ENCODE measurements at places on chromosomes 6 and 20.
A peak's percentile ranks its signal among the peaks of the same experiment; 100 is the strongest.

- DNase-seq: peak; percentile 29
These were observed 657 bp downstream of the RALY start for GRCh38 chr20:33994222-33994913.

GRCh38 chr20:750801-751200 is 17.5 kb downstream of the SLC52A3 start:
- DNase-seq: no peak

DNA sequence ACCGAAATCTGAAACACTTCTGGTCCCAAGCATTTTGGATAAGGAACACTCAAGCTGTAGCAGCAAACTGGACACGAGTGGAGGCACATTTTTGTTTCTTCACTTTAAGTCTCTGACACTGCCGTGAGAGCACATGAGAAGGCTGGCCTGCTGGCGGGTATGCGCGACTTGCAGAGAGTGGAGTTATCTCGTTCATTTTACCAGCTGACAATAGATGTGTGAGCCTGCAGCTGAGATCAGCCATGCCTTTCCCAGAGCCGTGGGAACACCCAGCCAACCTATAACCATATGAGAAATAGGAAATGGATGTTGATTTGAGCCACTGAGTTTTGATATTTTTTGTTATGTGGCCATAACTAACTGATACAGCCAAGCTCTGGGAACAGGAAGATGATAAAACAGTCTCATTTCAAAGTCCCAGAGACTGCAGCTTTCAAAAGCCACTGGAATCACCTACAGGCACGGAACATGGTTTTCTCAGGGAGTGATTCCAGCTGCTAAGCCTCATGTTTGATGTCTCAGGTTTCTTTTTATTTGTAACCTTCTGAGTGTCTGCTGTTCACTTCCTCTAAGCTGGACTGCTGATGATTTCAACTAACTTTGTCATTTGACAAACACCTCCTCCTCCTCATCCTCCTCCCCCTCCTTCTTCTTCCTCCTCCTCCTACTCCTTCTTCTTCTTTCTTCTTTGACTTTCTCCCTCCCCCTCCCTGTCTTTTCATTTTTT is 28.6 kb upstream of the LAMP5 start:
- DNase-seq: no peak

DNA sequence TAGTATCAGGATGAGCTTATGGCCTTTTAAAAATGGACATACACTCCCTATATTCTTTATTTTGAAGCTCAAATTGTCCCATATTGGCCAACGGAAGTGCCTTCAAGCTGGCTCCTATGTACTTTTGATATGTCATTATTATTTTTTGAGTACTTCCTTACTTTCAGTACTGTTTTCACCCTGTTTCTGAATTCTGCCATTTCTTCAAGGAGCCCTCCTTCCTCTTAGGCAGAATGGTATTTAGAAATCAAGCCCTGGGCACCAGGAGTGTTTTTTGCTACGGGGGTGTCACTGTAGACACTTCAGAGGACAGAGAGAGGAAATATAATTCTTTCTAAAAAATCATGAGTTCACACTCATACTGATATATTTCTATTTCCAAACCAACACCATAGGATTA is 5.5 kb upstream of the MYLK4 start:
- no peak for DNase-seq

- no peak for DNase-seq
These were observed 21.2 kb downstream of the ROS1 start for GRCh38 chr6:117404548-117404947.

GRCh38 chr20:56017560-56017959 is 12.2 kb upstream of the CBLN4 start:
- no peak for DNase-seq

DNA sequence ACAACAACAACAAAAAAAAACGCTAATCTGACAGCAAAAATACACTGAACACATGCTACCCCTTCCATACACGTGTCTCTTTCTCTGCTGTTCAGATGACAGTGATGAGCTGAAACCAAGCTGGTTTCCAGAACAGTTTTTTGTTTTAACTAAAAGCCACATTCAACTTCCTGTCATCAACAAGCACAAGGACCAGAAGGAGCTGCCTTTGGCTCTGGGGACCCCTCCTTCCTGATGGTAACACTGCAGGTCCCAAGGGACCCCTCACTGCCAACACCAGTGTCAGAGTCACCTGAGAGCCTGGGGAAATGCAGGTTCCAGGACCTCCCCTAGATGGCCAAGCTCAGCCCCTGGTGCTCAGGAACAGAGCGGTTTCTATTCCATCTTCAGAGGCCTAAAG is 6.0 kb downstream of the CST7 start:
- no peak for DNase-seq

GRCh38 chr20:13262671-13263360 is 41.7 kb downstream of the ISM1 start:
- DNase-seq: no peak
